Naive B cell (primary cell): ENCODE measurements at places on chromosomes 5 and 9.

- DNase-seq: no peak
Observed at GRCh38 chr9:33230756-33231622, 9.0 kb upstream of the SPINK4 start.

- DNase-seq: no peak
Observed at GRCh38 chr5:136907371-136907770, 542.0 kb upstream of the TRPC7 start.

DNA sequence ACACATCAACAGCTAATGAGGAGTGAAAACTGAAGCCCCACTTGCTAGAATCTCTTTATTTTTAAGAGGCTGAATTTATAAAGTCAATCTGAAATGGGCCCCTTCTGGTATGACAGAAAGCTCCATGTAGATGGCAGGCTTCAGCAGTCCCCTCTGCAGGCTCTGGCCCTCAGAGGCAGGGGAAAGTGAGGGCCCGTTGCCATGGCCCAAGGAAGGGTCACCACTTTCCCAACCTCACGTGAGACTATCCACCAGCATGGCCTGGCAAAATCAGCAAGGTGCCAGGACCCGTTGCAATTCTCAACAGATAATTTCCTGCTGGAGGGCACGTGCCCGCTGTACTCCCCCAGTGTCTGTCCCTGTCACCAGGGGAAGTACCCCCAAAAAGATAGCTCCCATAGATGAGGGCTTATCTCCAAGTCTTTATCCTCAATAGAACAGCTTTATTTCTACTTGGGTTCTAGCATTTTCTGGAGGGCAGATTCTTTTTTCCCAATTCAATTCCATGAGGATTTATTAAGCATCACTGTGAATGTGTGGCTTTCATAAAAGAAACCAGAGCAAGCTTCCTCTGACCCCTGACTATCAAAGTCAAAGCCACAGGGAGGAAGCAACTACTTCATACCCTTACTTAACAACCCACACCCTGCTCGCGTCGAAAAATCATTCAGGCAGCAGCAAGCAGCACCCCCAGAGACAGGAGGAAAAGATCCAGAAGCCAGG lies 85.4 kb upstream of the FSTL4 start:
- DNase-seq: no peak

DNA sequence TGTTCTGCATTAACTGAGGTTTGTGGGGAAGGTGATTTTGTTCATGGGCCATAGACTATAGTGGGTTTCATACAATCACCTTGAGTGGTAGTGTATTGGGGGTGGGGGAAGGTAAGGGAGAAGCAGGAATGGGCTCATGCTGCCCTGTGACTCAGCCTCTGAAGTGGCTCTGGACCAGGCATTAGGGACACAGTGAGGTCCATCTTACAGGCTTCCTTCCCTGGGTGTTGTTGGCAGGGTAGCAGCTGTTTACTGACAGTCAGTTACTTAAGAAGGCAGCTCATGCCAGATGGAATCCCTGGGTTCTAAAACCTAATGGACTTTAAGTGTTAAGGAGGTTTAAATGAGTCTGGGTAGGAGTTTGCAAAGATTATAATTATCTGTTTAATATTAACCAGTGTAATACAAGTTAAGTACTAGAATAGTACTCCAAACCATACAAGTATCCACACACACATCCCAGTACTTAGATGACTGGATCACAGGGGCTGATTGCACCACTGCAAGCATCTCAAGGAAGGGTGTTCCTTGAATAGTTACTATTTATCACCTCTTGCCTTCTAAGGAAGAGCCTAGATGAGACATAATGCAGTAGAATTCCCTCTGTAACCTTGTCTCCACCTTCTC lies 59.3 kb downstream of the CAST start:
- no peak for DNase-seq

DNA sequence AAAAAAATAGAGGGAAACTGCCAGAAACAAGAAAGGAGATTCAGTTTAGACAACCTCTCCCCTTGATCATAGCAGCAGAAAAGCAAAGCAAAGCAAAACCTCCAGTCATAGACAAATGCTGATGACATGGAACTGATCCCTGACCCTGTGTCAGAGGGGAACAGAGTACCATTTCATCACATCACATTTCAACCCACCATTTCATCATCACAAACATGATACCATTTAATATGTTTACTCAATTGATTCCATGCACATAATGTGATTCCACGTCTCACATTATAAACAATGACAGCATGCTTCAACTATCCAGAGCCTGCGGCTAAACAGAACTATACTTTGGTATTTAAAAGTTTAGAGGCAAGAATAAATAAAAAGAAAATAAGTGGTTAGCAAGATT lies 28.7 kb upstream of the ACOT12 start:
- no peak for DNase-seq

- DNase-seq: no peak
Observed at GRCh38 chr5:76099286-76099702, 16.1 kb downstream of the SV2C start.

- DNase-seq: no peak
Observed at GRCh38 chr5:148833122-148833521, 6.7 kb downstream of the ADRB2 start.

GRCh38 chr5:14156650-14157492 lies 13.7 kb downstream of the TRIO start:
- DNase-seq: no peak
